Naive thymus-derived CD8-positive, alpha-beta T cell (primary cell): ENCODE measurements at places on chromosomes 16 and 17. TPM values are rescaled to one million over a fixed set of nuclear protein-coding genes. Genes with fewer than 3 reads are reported as not detected.

GRCh38 chr17:58411408-58411894 lies 5.9 kb downstream of the RNF43 start:
- no peak overlapping the region for H3K4me3 ChIP-seq
- H3K4me1 ChIP-seq = no peaks in the 10 kb centered on the region
- H3K36me3 ChIP-seq = no peaks in the 10 kb centered on the region
- no peak overlapping the region for H3K27ac ChIP-seq
- no peak for DNase-seq

- peaks cover 4% of the 10 kb centered on the region for H3K36me3 ChIP-seq
- no peak for DNase-seq
Measured at GRCh38 chr16:69150146-69150865, 17.9 kb downstream of the UTP4 start.

DNA sequence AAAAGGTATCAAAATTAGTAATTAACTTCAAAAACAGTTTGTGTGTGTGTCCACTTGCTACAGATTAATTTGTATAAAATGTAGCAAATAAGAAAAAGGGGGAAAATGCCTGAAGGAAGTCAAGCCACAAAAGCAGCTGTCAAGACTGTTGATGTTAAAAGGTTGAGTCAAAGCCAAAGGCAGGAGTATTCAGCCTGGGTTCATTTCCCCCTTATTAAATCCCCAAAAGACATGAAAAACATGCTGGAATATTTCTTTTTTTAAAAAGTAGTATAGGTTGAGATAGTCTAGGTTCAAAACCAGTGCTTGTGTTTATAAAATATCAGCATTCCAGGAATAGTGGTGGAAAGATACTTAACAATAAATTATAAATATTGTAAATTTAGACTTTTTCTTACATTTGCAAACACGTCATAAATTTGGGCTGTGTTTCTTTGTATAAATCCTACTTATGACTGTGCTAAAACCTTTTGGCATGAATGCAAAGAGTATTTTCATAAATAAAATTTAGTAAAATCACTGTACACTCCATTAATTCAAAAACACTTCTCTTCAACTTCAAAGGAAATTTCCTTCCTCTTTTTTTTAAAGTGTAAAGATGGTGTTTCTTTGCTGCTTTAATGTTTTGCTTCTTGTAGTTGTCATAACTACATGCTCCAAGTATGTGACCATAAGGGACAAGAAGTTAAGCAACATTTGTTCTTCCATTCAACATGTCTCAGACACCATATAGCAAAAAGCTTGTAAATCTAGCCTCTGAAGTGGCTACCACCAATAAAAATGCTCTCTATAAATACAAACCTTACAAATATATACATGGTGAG lies 72.0 kb downstream of the SKAP1 start:
- no peaks in the 10 kb centered on the region for H3K27me3 ChIP-seq
- H3K27ac ChIP-seq = no peak overlapping the region
- peaks cover 22% of the 10 kb centered on the region for H3K36me3 ChIP-seq
- H3K4me1 ChIP-seq = peaks cover 2% of the 10 kb centered on the region
- H3K4me3 ChIP-seq = no peak overlapping the region
- no peak for DNase-seq

- H3K4me1 ChIP-seq = peaks cover 38% of the 10 kb centered on the region
- peak overlapping the region; percentile 93 for H3K27ac ChIP-seq
- DNase-seq = peak; percentile 78
- H3K27me3 ChIP-seq = no peaks in the 10 kb centered on the region
Measured at GRCh38 chr17:42554250-42555121, 1.8 kb downstream of the HSD17B1 start.

GRCh38 chr16:24748242-24748641 lies 18.8 kb downstream of the TNRC6A start:
- H3K27me3 ChIP-seq = no peaks in the 10 kb centered on the region
- no peak overlapping the region for H3K4me3 ChIP-seq
- DNase-seq = no peak
- peaks cover 87% of the 10 kb centered on the region for H3K4me1 ChIP-seq

DNA sequence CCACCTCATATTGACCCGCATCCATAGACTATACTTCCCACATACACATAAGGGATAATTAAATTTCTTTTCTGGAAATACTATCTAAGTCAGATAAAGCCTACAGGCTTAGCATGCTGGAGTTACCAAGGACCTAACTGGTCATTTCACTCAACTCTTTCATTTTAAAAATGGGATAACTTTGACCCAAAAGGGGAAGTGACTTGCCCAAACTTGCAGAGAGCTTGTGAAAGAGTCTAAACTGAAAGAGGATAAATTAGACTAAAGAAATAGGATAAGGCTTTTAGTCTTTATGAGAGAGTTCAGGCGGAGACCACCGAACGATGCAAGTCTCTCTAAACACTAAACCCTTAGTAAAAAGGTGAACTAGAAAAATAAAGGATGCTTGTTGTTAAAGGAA lies 3.9 kb upstream of the KRT33A start:
- no peaks in the 10 kb centered on the region for H3K27me3 ChIP-seq
- no peaks in the 10 kb centered on the region for H3K36me3 ChIP-seq
- no peak overlapping the region for H3K27ac ChIP-seq
- peaks cover 11% of the 10 kb centered on the region for H3K4me1 ChIP-seq

DNA sequence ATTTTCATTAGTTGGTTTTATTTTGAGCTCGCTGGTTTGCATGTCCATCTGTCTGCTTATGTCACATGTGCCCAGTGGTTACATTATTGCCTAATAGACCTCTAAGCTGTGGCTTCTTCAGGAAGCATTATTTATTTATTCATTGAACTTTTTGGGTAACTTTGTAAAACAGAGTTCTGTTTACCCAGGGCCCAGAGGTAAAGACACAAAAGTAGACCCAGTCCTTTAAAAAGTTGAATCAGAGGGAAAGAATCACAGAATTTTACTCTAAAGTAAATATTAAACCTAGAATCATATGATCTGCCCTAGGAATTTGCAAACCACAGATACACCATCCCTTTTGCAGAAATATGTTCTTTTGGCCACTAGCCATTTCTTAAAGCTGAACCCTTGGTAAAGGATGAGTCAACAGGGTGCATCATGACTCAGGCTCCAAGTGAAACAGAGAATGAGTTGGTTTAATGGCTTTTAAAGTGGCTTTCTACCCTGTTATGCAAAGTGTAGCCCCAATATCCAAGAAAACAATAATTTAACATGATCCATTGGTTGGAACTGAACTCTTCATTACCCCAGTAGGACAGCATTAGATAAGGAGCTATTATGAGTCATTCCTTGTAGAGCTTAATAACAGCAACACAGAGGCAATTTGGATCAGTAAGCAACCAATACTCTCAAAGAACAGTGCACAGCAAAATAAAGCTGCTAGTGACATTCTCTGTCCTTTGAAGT lies 236.3 kb downstream of the KCNJ2 start:
- no peaks in the 10 kb centered on the region for H3K27me3 ChIP-seq
- H3K27ac ChIP-seq = no peak overlapping the region
- H3K36me3 ChIP-seq = no peaks in the 10 kb centered on the region

- no peaks in the 10 kb centered on the region for H3K27me3 ChIP-seq
- no peak overlapping the region for H3K27ac ChIP-seq
- peaks cover 6% of the 10 kb centered on the region for H3K4me1 ChIP-seq
- no peak overlapping the region for H3K4me3 ChIP-seq
- peaks cover 18% of the 10 kb centered on the region for H3K36me3 ChIP-seq
Measured at GRCh38 chr17:13973960-13974651, 95.2 kb upstream of the COX10 start.

DNA sequence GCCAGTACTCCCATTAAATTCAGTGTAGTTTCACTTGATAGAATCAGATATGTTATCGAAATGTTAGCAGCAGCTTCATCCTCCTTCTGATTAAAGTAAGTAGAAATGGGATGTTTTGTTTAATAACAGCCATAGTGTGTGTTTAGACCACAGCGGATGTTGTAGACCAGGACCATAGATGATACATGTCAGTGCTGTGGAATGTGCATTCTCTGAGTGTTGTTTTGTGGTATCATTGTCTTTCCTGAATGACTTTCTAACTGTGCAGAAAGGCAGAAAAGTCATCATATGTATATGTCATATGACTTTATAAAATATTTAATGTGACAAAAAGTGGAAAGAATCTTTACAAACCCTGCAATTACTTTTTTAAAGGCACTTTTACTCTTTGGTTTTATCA lies 55.6 kb downstream of the CYLD start:
- peaks cover 84% of the 10 kb centered on the region for H3K36me3 ChIP-seq
- DNase-seq = no peak
- peaks cover 6% of the 10 kb centered on the region for H3K4me1 ChIP-seq
- no peaks in the 10 kb centered on the region for H3K27me3 ChIP-seq
- H3K4me3 ChIP-seq = no peak overlapping the region

DNA sequence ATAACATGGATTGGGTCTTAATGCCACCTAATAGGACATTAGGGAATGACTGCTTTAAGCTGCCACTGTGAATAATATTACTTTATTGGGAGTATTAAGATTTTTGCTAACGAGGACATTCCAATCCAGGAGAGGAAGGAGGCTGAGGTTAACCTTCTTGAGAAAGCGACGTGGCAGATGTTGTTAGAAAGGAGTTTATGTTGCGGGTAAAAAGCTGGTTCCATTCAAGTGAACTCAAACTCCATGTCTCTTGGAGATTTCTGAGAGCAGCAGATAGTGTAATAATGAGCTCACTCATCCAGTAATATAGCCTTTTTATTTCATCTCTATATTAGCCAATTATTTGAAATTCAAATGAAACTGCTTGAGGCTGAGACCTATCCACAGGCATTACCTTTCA lies 75.5 kb downstream of the KNOP1 start:
- no peaks in the 10 kb centered on the region for H3K36me3 ChIP-seq
- no peak for DNase-seq
- no peak overlapping the region for H3K4me3 ChIP-seq

DNA sequence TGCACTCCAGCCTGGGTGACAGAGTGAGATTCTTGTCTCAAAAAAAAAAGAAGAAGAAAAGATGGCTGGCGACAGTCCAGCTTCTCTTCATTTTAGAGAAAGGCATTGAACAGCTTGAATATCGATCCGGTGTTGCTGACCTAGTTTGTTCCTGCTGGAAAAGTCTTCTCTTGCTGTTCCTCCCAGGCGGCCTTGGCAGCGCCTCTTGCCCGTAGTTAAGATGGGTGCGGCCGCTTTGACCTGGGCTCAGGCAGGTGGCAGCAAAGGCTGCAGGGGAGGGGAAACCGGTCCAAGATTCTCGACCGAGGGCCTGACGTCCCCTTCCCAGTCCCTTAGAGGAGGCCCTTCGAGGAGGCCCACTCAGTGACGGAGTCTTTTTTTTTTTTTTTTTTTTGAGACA lies 3.8 kb upstream of the ZNF764 start:
- DNase-seq = no peak
- H3K36me3 ChIP-seq = no peaks in the 10 kb centered on the region
- H3K27ac ChIP-seq = peak overlapping the region; percentile 87
- H3K4me1 ChIP-seq = peaks cover 34% of the 10 kb centered on the region
- H3K4me3 ChIP-seq = peak overlapping the region; percentile 83

DNA sequence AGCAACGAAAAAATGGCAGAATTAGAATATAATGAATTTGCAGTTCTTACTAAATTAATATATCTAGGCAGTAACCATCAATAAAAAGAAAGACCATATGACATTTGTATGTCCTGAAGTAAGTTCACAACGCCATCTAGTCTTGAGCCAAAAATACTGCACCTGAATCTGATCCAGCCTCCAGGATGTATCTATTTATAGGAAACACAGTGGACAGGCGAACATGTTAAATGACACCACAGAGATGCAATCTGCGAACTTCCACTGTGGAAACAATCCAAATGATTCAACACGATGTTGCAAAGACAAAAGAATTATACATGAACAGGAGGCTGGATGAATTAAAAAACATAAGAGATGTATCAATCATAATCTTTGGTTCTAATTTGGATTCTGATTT lies 197.6 kb downstream of the CDH13 start:
- H3K27me3 ChIP-seq = peaks cover 1% of the 10 kb centered on the region
- no peak overlapping the region for H3K4me3 ChIP-seq
- H3K4me1 ChIP-seq = no peaks in the 10 kb centered on the region

- no peak for DNase-seq
- H3K4me3 ChIP-seq = peak overlapping the region; percentile 66
- peaks cover 11% of the 10 kb centered on the region for H3K36me3 ChIP-seq
- peaks cover 23% of the 10 kb centered on the region for H3K4me1 ChIP-seq
Measured at GRCh38 chr17:82097184-82097918, 685 bp downstream of the FASN start.

DNA sequence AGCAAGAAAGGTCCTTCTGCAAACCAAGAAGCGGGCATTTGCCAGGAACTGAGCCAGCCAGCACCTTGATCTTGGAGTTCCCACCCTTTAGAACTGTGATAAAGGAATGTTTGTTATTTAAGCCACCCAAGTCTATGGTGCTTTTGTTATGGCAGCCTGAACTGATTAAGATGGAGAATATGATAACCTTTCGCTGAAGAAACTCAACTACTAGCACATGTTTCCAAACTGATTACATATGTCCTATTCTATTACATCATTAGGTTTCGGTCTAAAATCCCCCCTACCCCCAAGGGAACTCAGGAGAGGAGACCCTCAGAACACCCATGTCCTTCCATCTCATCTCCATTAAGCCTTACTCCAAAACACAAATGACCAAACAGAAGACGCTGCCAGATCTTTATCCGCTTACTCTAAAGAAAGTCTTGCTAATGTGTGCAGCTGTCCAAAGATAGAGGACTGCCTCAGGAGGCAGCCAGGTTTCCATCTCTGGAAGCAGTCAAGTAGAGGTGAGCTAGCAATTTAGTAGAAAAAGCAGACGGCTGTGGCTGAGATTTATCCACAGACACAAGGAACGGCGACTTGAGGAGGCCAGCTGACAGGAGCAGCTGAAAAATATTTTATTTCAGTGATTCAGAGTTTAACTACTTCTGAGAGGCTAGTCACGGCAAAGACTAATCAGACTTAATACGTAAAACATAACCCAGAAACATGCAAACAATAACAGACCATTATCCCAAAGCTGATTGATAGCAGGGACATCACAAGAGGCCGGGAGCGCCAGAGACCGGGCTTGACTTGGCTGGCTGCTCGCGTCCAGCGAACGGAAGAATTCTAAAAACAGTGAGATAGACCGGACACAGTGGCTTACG lies 611.4 kb upstream of the CDH5 start:
- no peaks in the 10 kb centered on the region for H3K36me3 ChIP-seq
- H3K4me3 ChIP-seq = no peak overlapping the region
- no peak for DNase-seq
- H3K27ac ChIP-seq = no peak overlapping the region
- H3K27me3 ChIP-seq = no peaks in the 10 kb centered on the region

The KRTAP4-9 gene
- total RNA-seq = not detected

The ESRP2 gene
- 0.36 TPM for total RNA-seq

The KRT27 gene
- total RNA-seq = not detected

The GCGR gene
- not detected for total RNA-seq

The DOC2B gene
- not detected for total RNA-seq

The CA10 gene
- not detected for total RNA-seq

The PSMB3 gene
- 96.4 TPM for total RNA-seq

The UNC119 gene
- total RNA-seq = 36.6 TPM
